ENCODE measurements at places on chromosomes 3 and 15.

- DNase-seq = no peak
- H3K27me3 ChIP-seq = peaks cover 18% of the 10 kb centered on the region
- no peaks in the 10 kb centered on the region for H3K36me3 ChIP-seq
- peaks cover 34% of the 10 kb centered on the region for H3K4me1 ChIP-seq
Measured at GRCh38 chr3:130789782-130790322, 43.2 kb upstream of the PIK3R4 start.

DNA sequence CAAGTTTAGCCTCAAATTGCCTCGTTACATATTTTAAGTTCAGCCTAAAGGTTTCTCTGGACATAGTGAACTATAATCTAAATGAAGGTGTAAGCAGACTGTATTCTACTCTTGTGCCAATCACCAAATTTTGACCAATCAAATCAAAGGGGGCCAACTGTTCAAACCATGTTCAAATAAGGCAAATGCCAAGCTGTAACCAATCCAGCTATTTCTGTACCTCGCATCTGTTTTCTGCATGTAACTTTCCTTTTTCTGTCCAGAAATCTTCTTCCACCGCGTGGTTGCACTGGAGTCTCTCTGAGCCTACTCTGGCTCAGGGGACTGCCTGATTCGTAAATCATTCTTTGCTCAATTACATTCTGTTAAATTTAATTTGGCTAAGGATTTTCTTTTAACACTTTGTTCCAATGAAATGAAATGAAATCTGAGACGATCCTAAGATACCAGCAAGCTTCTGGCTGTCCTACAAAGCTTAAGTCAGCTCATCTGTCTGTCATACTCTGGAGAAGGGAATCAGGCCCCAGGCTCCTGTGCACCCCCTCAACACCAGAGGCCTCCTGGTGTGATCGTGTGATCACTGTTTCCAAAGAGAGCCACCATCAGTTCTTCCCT lies 53.2 kb upstream of the ZNF148 start:
- DNase-seq = no peak
- no peak overlapping the region for H3K27ac ChIP-seq
- no peaks in the 10 kb centered on the region for H3K27me3 ChIP-seq
- H3K36me3 ChIP-seq = no peaks in the 10 kb centered on the region
- no peak overlapping the region for H3K4me3 ChIP-seq
- H3K4me1 ChIP-seq = no peaks in the 10 kb centered on the region

DNA sequence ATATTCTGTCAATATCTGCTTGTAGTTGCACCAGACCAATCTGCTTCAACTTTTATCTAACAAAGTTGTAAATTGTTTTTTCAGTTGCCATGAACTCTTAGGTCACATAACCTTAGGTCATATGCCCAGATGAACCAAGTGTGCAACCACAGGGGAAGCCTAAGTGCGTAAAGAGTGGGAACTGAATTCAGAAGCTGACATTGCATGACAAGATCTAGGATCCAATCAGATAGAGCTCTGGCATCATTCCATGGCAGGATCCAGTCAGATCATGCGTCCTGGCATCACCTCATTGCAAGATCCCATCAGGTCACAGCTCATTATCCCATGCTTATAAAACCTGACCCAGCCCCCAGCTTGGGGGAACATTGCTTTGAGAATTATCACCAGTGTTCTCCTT lies 18.9 kb upstream of the IFT57 start:
- H3K27ac ChIP-seq = no peak overlapping the region
- no peaks in the 10 kb centered on the region for H3K27me3 ChIP-seq
- peaks cover 8% of the 10 kb centered on the region for H3K4me1 ChIP-seq
- no peaks in the 10 kb centered on the region for H3K36me3 ChIP-seq
- DNase-seq = no peak
- no peak overlapping the region for H3K4me3 ChIP-seq

GRCh38 chr3:47012342-47013230 lies 33.1 kb downstream of the NBEAL2 start:
- H3K4me3 ChIP-seq = no peak overlapping the region
- no peak for DNase-seq
- no peaks in the 10 kb centered on the region for H3K27me3 ChIP-seq
- H3K4me1 ChIP-seq = peaks cover 14% of the 10 kb centered on the region
- peak overlapping the region; percentile 69 for H3K27ac ChIP-seq

- H3K27ac ChIP-seq = no peak overlapping the region
- H3K27me3 ChIP-seq = no peaks in the 10 kb centered on the region
- no peaks in the 10 kb centered on the region for H3K4me1 ChIP-seq
- no peaks in the 10 kb centered on the region for H3K36me3 ChIP-seq
- no peak for DNase-seq
Measured at GRCh38 chr3:23383875-23384274, 180.7 kb downstream of the UBE2E2 start.

DNA sequence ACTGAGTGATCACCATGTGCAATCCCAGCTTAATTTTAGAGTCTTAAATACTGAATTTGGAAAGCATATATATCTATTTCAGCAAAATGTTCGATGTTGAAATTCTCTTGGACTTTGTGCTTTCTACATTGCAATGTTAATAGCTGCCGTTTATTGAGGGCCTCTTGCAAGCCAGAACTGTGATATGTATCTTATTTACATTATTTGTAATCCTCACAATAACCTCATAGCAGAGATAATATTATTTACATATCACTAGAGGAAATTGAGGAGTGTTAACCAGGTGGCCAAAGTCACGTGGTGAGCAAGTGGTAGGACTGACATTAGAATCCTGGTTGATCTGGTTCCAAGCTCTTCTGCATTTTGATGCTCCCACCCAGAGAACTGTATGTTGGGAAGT lies 254.1 kb downstream of the SLC9A9 start:
- no peaks in the 10 kb centered on the region for H3K27me3 ChIP-seq
- no peak for DNase-seq
- no peaks in the 10 kb centered on the region for H3K36me3 ChIP-seq
- no peak overlapping the region for H3K4me3 ChIP-seq
- H3K27ac ChIP-seq = no peak overlapping the region

DNA sequence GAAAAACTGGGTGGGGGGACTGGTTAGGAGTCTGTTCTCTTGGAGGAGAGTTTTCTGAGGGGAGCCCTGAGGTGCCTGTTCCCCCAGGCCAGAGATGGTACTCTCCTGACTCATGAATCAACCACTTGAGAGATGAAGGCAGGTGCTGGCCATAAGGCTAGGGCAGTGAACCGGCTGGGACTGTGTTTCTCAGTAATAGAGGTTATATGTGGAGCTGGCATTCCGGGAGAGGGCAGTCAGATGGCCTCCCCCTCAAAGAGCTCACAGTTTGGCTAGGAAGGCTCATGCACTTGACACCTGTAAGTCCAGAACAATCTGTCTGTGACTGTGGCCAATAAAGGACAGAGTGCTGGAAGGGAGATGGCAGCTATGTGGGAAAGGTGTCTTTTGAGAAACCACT lies 10.0 kb upstream of the SCN10A start:
- no peak overlapping the region for H3K4me3 ChIP-seq
- H3K27me3 ChIP-seq = peaks cover 45% of the 10 kb centered on the region
- H3K4me1 ChIP-seq = no peaks in the 10 kb centered on the region
- no peak for DNase-seq

GRCh38 chr3:143098032-143098764 lies 21.4 kb upstream of the CHST2 start:
- peaks cover 1% of the 10 kb centered on the region for H3K4me1 ChIP-seq
- no peak for DNase-seq
- H3K4me3 ChIP-seq = no peak overlapping the region
- H3K36me3 ChIP-seq = no peaks in the 10 kb centered on the region
- no peaks in the 10 kb centered on the region for H3K27me3 ChIP-seq
- no peak overlapping the region for H3K27ac ChIP-seq

- no peak for DNase-seq
- H3K4me1 ChIP-seq = peaks cover 1% of the 10 kb centered on the region
- H3K27ac ChIP-seq = no peak overlapping the region
- no peaks in the 10 kb centered on the region for H3K36me3 ChIP-seq
Measured at GRCh38 chr3:11435440-11436165, 163.4 kb downstream of the ATG7 start.

DNA sequence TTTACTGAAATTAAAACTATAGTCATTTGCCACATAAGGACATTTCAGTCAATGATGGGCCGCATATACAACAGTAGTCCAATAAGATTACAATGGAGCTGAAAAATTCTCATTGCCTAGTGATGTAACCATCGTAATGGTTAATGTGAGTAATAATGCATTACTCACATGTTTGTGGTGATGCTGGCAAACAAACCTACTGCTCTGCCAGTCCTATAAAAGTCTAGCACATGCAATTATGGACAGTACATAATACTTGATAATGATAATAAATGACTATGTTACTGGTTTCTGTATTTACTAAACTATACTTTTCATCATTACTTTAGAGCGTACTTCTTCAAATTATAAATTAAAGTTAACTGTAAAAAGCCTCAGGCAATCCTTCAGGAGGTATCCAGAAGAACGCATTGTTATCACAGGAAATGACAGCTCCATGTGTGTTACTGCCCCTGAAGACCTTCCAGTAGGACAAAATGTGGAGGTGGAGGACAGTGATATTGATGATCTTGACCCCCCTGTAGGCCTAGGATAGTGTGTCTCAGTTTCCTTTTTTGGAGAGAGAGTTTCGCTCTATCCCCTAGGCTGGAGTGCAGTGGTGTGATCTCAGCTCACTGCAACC lies 102.7 kb downstream of the ATP1B3 start:
- no peaks in the 10 kb centered on the region for H3K4me1 ChIP-seq
- no peaks in the 10 kb centered on the region for H3K27me3 ChIP-seq

DNA sequence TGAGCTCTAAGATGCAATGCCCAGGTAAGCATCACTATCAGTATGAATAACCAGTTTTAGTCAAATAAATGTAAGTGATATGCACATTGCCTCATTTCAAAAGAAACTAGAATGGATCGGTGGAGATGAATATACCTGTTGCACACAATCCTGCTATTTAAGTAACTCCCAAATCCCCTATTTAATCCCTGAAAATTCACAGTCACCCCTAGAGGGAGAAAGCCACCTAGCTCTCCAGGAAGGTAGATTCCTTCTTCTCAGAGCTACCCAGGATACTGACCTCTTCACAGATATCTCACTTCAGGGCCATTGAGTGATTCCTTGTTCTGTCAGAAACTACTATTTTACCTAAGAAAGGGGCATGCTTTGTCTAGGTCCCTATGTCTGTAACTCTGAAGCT lies 11.7 kb downstream of the LSAMP start:
- no peak overlapping the region for H3K4me3 ChIP-seq
- H3K36me3 ChIP-seq = no peaks in the 10 kb centered on the region
- no peak overlapping the region for H3K27ac ChIP-seq
- no peak for DNase-seq

GRCh38 chr3:10330319-10330718 lies 9.4 kb upstream of the SEC13 start:
- no peak for DNase-seq
- no peak overlapping the region for H3K4me3 ChIP-seq
- H3K27me3 ChIP-seq = peaks cover 48% of the 10 kb centered on the region

DNA sequence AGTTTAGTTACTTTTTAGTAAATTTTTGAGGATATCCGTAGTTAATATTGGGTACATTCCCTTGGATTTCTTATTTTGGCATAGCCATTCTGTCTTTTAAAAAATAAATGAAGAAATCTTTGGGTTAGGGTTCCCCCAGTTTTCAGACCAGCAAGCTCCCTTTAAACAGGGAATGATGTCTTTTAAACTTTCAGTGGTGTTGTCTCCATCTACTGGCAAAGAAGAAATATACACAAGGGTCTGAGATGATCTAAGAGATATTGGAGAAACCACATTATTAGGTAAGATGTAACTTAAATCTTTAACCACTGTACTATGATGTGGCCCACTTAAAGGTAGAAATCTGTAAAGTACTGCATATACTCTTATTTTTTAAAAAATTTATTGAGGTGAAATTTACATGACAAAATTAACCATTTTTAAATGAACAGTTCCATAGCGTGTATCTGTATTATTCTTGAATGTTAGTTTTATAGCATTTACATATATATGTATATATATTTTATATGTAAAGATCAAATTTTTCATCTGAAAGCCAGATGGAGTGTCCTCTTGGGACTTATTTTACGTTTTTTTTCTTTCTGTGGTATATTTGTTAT lies 35.1 kb upstream of the EIF3J start:
- DNase-seq = no peak
- no peaks in the 10 kb centered on the region for H3K27me3 ChIP-seq
- H3K4me1 ChIP-seq = peaks cover 2% of the 10 kb centered on the region
- no peak overlapping the region for H3K4me3 ChIP-seq
- no peak overlapping the region for H3K27ac ChIP-seq
- peaks cover 12% of the 10 kb centered on the region for H3K36me3 ChIP-seq

GRCh38 chr3:128973988-128974564 lies 19.8 kb downstream of the CFAP92 start:
- no peak overlapping the region for H3K4me3 ChIP-seq
- H3K4me1 ChIP-seq = no peaks in the 10 kb centered on the region
- H3K36me3 ChIP-seq = no peaks in the 10 kb centered on the region
- no peak overlapping the region for H3K27ac ChIP-seq

- peak overlapping the region; percentile 94 for H3K4me3 ChIP-seq
- peaks cover 18% of the 10 kb centered on the region for H3K36me3 ChIP-seq
- H3K27me3 ChIP-seq = no peaks in the 10 kb centered on the region
- peaks cover 43% of the 10 kb centered on the region for H3K4me1 ChIP-seq
Measured at GRCh38 chr3:156675830-156676767, 1.7 kb downstream of the TIPARP start.

DNA sequence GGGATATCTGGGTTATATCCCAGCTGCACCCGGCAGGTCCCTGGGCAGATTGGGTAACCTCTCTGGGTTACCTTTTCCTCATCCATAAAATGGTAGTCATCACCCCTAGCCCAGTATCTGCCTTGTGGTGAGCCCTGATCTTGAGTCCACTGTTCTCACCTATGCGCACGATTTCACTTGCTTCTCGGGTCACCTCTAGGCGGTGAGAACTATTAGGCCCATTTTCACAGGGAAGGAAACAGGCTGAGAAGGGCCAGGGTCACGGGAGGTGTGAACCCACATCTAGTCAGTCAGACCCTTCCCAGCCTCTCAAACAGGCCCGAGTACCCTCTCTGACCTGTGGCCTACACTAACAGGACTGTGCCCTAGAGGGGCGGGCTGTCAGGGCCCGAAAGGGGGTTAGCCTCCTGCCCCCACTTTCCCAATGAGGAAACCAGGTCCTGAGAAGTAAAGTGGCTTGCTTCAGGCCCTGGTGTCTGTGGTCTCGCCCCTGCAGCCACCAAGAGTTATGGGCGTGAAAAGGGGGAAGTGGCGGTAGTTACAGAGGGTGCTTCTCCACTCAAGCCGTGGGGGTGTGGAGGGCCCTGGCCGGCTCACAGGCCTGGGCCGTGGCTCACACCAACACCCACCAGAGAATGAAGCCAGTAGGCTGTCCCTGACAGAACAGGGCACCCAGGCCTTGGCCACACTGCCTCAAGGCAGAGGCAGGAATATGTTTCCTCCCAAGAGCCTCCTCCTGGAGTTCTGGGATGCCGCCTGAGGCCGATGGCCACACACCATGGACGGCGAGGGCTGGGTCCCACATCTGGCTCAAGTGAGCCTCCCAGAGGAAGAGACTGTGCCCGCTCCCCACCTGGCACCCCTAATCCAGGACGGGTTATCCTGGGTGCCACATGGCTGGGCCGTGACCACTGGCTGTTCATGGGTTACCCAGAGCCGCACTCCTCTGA lies 19.5 kb downstream of the PSTPIP1 start:
- no peak overlapping the region for H3K27ac ChIP-seq
- H3K36me3 ChIP-seq = no peaks in the 10 kb centered on the region
- no peak for DNase-seq
- H3K4me3 ChIP-seq = no peak overlapping the region
- peaks cover 14% of the 10 kb centered on the region for H3K27me3 ChIP-seq
- H3K4me1 ChIP-seq = no peaks in the 10 kb centered on the region
